Bone marrow (tissue), 2 donors: ENCODE measurements at places on chromosomes 16 and 17.

- DNase-seq, result no peak
Observed at GRCh38 chr16:65600046-65600445, 478.2 kb upstream of the CDH11 start.

DNA sequence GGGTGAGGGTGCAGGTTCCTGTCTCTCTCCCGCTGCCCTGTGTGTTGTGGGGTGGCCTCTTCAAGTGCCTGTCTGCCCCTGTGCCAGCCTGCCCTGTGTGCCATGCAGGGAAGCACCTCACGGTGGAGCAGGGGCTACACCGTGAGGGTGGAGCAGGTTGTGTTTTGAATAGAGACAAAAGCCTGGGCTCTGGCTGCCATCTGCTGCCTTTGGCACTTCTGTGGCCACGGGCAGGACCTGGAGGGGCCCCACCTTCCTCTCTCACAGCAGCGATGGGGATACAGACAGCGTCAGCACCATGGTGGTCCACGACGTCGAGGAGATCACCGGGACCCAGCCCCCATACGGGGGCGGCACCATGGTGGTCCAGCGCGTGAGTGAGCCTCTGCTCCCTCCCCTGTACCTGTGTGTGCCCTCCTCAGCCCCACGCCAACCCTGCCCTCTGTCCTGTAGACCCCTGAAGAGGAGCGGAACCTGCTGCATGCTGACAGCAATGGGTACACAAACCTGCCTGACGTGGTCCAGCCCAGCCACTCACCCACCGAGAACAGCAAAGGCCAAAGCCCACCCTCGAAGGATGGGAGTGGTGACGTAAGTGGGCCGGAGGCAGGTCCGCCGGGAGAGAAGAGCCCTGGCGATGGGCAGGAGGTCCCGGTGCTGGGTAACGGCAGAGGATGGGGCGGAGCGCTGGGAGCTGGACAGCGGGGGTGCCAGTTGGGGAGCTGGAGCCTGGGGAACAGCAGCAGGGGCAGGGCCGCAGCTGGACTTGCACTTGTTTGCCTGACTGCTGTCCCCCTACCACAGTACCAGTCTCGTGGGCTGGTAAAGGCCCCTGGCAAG lies 5.4 kb upstream of the C17orf107 start:
- DNase-seq, result no peak

- DNase-seq, result no peak
Observed at GRCh38 chr16:13839577-13839976, 80.4 kb upstream of the ERCC4 start.

DNA sequence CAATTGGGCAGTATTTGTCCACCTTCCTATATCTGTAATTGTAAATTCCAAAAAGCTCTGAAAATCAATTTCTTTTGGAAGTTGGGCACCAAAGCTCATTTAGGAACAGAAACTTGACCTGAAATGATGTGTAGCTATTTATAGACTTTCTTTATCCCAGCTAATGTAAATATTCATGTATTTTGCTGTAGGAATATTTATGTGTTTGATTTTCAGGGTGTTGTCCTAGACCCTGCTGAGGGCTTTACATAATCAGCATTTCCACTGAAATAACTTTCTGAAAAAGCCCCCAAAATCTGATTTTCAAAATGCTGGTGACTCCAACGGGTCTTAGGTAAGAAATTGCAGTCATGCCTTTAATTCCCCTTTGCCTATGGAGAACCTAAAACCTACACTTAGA lies 4.1 kb downstream of the RBFOX1 start:
- DNase-seq, result no peak

GRCh38 chr17:49035470-49036269 lies 38.5 kb downstream of the IGF2BP1 start:
- no peak for DNase-seq

- no peak for DNase-seq
Observed at GRCh38 chr17:81539961-81540675, 11.9 kb downstream of the FSCN2 start.

DNA sequence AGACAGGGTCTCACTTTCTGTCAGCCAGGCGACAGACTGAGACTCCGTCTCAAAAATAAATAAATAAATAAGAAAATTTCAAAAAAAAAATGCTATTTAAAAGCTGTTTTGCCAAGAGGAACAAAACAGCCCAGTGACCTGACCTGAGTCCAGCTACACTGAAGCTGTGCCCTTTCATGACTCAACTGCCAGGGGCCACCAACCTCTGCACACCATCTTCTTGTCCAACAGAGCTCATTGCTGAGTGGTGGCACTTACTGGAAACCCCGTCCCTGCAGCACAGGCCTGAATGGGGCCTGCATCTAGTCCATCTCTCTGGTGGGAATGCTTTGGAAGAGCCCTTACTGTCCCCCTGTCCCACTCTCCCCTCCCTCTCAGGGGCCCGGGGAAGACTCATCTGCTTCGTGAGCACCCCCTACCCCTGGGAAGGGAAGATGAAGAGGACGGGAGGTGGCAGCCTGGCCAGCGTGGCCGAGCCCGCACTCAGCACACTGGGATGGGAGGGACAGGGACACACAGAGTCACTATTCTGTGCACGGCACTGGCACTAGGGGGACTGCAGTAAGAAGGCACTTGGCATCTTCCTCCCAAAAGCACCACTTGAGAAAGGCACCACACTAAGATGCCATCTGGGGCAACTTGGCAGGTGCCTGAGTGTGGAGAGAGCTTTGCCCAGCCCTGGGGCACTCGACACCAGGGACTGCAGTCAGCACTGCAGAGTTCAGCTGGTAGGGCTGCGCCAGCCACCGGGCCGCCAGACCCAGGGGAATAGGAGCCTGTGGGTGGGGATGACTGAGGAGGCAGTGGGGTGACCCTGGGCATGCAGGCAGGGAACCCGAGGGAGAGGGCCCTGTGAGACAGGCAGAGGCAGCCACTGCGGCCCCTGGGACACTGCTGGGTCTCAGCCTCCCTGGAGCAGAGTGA lies 13.5 kb downstream of the FBXO31 start:
- DNase-seq, result no peak

DNA sequence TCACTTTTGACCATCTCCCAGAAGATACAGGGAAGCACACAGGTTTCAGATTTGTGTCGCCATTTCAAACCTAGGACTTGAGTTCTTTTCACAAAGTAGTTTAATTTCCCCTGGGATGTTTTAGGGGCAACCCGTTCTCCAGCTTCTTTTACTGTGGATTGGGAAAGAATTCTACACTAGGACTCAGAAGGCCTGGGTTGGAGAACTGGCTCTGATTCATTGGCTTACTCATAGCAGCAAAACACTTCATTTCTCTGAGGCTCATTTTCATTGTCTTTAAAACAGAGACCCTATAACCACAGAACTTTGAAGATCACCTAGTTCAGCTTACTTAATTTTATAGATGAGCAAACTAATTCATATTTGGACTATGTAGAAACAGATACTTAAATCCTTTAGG lies 175.9 kb upstream of the SALL1 start:
- no peak for DNase-seq

DNA sequence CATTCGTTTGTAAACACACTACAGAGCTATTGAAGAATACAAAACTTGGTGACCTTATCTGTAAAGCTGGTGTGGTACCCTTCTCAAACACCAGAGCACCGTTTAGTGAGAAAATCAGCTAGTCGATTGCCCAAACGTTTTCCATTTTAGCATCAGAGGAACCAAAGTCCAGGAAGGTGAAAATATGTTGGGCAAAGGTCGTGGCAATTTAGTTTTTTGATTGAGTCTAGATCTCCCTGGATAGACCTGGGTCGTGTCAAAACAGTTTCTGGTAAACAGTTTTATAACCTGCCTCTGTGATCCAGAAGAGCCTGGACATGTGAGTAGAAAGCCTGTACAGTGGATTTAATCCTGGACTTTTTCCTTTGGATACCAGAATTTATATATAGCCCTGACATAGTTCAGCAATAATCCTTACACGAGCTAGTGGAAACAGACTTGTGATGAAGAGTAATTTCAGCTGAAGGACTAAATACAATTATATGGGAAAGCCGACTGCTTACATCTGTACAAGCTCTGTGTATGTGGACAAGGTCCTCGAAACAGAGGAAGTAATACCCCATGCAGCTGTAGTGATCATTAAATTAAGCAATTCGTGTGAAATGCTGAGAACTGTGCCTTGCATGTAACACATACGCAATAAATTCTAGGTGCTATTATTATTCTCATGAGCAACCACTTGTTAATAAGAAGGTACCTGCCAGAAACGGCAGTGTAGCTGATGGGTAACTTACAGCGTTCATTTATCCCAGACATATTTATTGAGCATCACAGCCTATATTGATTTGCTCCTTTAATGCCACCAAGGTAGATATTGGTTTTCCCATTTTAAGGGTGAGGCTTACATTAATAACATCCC lies 72.5 kb downstream of the MAP2K6 start:
- no peak for DNase-seq

GRCh38 chr17:4600563-4600962 lies 16.2 kb downstream of the SMTNL2 start:
- DNase-seq, result no peak

GRCh38 chr17:78322858-78323455 lies 36.9 kb downstream of the SOCS3 start:
- no peak for DNase-seq

- no peak for DNase-seq
Observed at GRCh38 chr17:62797959-62798358, 10.2 kb downstream of the MARCHF10 start.

- no peak for DNase-seq
Observed at GRCh38 chr17:36701429-36702099, 100.2 kb downstream of the MRM1 start.

GRCh38 chr16:85395913-85396878 lies 216.9 kb upstream of the GSE1 start:
- no peak for DNase-seq
